Effector CD4-positive, alpha-beta T cell (primary cell): ENCODE measurements at places on chromosomes 16 and 17.

GRCh38 chr17:49779739-49780231 is 8.7 kb upstream of the KAT7 start:
- DNase-seq, result no peak

DNA sequence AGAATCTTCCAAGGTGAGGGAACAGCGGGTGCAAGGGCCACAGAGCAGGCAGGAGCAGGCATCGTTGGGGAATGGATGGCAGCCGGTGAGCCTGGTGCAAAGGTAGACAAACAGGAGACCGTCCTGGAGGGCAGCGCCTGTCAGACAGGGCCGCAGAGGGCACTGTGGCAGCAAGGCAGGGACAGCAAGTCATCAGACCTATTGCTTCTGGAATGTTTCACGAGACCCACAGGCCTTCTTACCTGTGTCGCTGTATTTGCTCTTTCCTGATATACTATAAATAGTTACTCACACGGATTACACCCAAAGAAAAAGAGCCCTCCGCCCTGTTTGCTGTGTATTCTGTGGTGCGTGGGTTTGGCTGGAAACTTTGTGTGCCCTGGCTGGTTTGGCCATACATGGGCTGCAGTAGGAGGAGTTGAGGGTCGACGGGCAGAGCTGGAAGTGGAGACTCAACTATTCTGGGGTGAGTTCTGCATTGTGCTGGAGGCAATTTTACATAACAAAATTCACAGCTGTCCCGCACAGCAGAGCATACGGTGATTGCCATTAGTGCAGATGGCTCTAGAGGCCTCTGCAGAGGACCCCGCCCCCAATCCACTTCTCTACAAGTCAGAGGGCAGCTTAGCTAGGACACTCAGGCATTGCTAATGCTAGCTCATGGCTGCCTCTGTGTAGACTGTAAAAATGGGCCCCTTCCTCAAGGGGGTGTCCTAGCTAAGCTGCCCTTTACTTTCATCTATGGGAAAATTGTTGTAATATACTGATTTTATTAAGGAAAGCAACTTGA is 18.6 kb upstream of the POLR3E start:
- no peak for DNase-seq

GRCh38 chr17:42474276-42474675 is 15.6 kb downstream of the ATP6V0A1 start:
- no peak for DNase-seq

- peak; percentile 40 for DNase-seq
Observed at GRCh38 chr17:17391668-17392370, 85.0 kb upstream of the MED9 start.

GRCh38 chr16:29158785-29159184 is 173.9 kb downstream of the LAT start:
- no peak for DNase-seq

- no peak for DNase-seq
Observed at GRCh38 chr16:47504599-47504998, 43.5 kb downstream of the PHKB start.

DNA sequence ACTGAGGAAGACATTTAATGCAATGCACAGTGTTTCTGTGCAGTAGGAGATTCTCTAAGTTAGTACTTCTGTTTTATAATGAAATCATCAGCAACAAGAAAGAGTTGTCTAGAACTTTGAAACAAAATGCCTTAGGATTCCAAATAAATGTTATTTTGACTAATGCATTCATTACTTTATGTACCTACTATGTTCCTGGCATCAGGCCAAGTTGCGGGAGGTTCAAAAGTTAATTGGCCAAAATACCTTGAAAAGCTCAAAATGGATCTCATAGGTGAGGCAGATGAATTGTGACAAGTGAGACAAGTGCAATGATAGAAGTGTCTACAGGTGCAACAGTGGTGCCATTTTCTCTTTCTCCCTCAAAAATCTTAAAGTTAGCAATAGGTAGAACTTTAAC is 289.4 kb downstream of the TOX3 start:
- no peak for DNase-seq

DNA sequence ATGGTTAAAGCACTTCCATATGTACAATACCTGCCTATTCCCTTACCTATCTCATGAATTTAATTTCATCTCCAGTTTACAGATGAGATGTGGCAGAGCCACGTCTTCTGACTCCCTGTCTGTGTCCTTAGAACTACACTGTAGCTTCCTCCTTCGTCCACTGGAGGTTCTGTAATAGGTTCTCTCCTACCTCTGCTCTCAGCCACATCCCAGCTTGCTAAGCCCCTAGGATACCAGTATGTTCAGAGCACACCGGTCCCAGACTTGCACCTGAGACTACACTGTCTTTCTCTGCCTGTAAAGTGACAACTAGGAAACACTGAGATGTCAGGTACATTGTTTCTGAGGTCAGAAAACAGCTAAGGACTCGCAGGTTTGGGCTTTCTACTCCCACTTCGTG is 3.8 kb upstream of the RASL10B start:
- no peak for DNase-seq

DNA sequence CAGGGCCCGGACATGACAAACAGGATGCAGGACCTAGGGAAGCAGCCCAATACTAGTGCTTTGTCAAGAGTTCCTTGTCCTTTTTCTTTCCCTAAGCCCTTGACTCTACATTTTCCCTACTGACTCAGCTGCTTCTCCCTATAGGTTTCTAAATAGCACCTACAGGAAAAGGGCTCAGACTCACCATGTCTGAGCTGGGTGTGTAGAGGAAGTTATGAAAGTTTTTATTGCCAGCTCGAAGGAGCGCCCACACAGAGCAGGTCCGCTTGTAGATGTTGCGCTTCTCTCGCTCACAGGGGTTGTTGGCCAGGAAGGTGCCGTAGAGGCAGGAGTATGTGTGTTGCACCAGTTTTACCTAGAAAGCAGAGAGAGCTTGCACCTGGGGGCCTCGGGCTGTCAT is 10.6 kb downstream of the MTMR4 start:
- no peak for DNase-seq

DNA sequence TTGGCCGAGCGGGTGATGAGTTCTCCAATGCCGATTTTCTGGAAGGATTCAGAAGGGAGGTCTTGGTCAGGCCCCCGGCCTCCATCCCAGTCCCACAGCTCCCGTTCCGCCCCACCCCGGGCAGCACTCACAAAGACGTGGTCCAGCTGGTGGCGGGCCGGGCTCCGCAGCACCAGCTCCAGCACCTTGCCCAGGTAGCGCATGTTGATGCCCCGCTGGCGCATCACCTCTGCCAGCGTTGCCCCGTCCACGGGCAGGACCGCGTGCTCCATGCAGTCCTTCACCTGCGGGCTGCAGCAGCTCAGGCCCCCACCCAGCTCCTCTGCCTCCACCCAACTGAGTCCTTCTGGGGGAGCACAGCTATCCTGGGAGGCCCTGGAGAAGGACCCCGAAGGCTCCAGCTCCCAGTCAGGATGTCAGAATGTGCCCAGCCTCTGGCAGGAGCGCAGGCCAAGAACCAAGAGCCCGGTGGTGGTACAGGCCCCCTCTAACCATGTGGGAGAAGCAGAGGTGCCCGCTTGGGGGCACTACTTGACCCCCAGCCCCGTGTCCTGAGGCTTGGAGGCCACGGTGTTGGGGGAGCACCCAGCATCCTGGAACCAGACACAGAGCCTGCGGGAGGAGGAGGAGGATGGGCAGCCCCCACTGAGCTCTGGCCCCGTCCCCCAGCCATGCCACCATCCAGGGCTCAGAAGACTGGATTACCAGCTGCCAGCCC is 16.2 kb downstream of the CLUH start:
- DNase-seq, result no peak

DNA sequence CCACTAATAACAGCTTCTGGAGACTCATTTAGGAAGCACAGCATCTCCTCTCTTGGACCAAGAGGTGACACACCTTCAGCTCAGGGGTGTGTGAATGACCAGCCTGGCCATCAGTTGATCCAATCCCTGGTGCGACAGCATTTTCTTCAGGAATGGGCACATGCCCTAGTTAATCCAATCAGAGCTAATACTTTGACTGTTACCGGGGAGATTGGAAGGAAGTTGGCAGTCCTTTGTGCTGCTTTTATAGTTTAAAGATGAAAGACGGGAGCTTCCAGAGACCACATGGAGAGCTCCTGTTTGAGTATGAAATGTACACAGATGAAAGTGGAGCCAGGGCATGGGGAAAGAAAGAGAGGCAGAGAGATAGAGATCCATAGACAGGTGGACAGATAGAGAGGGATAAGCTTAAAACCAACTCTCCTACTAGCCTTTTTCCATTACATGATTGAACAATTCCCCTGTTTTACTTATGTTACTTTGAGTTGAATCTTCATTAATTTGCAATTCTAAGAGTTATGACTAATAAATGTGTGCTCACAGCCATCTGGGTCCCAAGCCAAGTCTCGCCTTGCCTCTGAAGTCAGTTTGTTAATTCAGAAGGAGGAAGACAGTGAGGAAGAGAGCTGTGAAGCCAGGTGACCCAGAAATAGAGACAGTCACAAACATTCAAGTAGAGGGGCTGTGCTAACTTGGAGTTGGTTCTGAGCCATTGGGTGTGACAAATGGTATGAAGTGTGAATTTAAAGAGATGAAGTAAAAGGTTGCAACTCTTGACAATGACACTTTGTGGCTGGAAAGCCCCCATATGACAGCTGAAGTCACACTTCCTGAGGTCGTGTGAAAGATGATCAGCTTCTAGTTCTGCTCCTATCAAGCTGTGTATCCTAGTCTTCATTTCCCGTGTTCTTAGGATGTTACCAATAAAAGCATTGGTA is 120.0 kb upstream of the GOT2 start:
- no peak for DNase-seq

GRCh38 chr17:37698911-37699255 is 46.0 kb downstream of the HNF1B start:
- no peak for DNase-seq

GRCh38 chr17:67613961-67614360 is 103.8 kb upstream of the NOL11 start:
- no peak for DNase-seq

DNA sequence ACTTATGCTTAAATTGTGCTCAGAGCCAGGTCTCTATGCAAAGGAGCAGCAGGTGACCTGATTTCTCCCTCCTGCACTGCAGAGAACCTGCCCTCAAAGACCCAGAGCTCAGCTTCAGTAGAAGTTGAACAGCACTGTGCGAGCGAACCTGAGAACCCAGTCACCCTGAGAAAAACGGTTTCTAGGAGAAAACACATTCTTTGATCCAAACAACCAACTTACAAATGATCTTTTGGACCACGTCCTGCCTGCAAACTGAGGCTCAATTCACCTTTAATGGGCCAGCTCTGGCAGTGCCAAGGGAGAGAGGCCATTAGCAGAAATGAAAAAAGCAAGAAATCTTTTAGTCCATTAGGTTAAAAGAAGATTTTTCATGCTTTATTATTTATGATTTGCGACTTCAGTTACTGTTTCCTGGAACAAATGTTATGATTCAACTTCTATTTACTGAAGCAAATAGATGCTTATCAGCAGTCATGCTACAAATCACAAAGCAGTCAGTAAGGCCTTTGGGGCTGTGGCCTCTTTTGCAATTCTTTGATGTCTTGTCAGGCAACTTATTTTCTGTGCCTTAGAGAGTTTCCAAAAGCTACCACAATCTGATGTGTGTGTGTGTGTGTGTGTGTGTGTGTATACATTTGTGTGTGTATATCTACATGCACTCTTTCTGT is 65.7 kb upstream of the LRRC37A3 start:
- DNase-seq, result peak; percentile 59

DNA sequence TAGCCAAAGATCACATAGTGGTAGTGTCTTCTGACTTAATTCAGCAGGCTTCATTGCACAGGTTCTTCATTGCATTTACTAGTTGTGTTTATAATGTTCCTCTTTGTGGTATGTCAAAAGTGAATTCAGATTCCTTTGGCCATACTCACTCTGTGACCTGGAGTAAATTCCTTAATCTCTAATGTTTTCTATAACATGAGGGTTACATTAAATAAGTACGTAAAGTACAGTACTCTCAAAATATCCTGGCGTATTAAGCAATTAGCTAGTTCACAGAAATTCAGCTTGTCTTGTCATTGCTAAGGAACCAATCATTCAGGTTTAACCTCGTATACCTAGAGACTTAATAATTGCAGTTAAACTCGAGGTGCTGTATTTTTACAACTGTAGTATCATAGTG is 4.2 kb downstream of the RPS6KB1 start:
- DNase-seq, result no peak

- no peak for DNase-seq
Observed at GRCh38 chr17:31854672-31855071, 4.4 kb downstream of the COPRS start.

DNA sequence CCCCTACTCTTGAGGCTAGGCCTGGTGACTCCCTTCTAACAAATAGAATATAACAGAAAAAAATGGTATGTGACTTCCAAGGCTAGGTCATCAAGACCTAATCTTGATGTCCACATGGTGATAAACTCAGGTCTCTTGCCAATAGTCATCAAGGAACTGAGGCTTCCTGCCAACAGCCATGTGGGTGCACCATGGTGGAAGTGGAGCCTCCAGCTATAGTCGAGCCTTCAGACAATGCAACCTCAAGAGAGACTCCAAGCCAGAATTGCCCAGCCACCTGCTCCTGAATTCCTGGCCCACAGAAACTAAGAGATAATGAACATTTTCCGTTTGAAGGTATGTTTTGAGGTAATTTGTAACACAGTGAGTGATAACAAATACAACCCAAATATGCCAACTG is 55.9 kb upstream of the SREBF1 start:
- DNase-seq, result no peak

DNA sequence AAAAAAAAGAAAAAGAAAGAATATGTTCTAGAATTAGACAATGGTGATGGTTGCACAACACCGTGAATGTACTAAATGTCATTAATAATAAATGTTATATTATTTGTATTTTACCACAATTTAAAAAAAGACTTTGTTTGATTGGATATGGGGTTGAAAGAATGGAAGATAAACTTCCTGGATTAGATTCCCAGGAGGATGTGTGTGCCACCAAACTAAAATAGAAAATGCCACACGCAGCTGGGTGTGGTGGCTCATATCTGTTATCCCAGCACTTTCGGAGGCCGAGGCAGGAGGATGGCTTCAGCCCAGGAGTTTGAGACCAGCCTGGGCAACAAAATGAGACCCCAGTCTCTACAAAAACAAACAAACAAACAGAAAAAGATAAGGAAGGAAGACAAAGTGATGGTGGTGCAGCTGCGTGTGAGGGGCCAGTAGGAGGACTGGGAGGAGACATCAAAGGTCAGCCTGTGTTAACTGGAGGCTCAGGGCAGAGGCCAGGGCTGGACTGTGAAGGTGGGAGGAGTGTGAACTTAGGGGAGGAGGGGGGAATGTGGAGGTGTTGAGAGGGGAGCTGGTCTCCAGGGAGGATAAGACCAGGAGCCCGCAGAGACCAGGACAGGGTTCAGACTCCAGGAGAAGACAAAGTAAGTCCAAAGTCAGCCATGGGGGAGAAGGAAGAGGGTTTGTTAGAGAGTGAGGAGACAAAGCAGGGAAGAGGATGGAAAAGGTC is 4.1 kb downstream of the PECAM1 start:
- DNase-seq, result no peak

- no peak for DNase-seq
Observed at GRCh38 chr17:2693561-2694380, 17.8 kb downstream of the CLUH start.

GRCh38 chr17:3635474-3636153 is 436 bp downstream of the SHPK start:
- no peak for DNase-seq
